ENCODE measurements at places on chromosomes 6 and 20. TPM values are rescaled to one million over a fixed set of nuclear protein-coding genes. Genes with fewer than 3 reads are reported as not detected.

Gene SLC17A4
- not detected for total RNA-seq

Gene PBOV1
- not detected for total RNA-seq

Gene CD83
- 4.5 TPM for total RNA-seq

Gene EEF1A2
- total RNA-seq, result 0.87 TPM

Gene TENT5A
- total RNA-seq, result 27.2 TPM

Gene COL19A1
- not detected for total RNA-seq

Gene VGLL2
- not detected for total RNA-seq

Gene HDGFL1
- not detected for total RNA-seq

Gene SOX12
- total RNA-seq, result 9.5 TPM

Gene TAB2
- total RNA-seq, result 28.4 TPM

Gene OOEP
- not detected for total RNA-seq

Gene BMP2
- total RNA-seq, result 20.7 TPM

Gene MYO6
- 18.6 TPM for total RNA-seq

Gene TMEM14C
- total RNA-seq, result 133 TPM

Gene CDC5L
- total RNA-seq, result 17.9 TPM
